ENCODE measurements at places on chromosomes 13 and 19. TPM values are rescaled to one million over a fixed set of nuclear protein-coding genes. Genes with fewer than 3 reads are reported as not detected.

CGB8 gene
- total RNA-seq, result not detected

CD22 gene
- 1.2 TPM for total RNA-seq

LINGO3 gene
- total RNA-seq, result not detected

C19orf85 gene
- not detected for total RNA-seq

ZNF14 gene
- total RNA-seq, result 7.9 TPM

KLK3 gene
- not detected for total RNA-seq

WDR87 gene
- total RNA-seq, result not detected

VAV1 gene
- not detected for total RNA-seq

IZUMO2 gene
- total RNA-seq, result not detected

C1QTNF9B gene
- 0.83 TPM for total RNA-seq

C1QTNF9 gene
- under 0.01 TPM for total RNA-seq

DCT gene
- total RNA-seq, result under 0.01 TPM

RAB3D gene
- total RNA-seq, result 15.4 TPM

PSG1 gene
- total RNA-seq, result 0.51 TPM

FPR3 gene
- under 0.01 TPM for total RNA-seq

BTBD2 gene
- 54.7 TPM for total RNA-seq

ATP8B3 gene
- 3.0 TPM for total RNA-seq

FFAR1 gene
- total RNA-seq, result not detected

ZNF331 gene
- total RNA-seq, result 9.0 TPM

CDK8 gene
- total RNA-seq, result 19.7 TPM

KLK15 gene
- total RNA-seq, result not detected

CRX gene
- total RNA-seq, result not detected

NXNL1 gene
- not detected for total RNA-seq

LHFPL6 gene
- total RNA-seq, result 42.4 TPM

HIPK4 gene
- 0.17 TPM for total RNA-seq

PCDH8 gene
- not detected for total RNA-seq

STAP2 gene
- 4.4 TPM for total RNA-seq

CPT1C gene
- total RNA-seq, result 31.2 TPM

Data from fibroblast of lung (primary cell).